ENCODE measurements at places on chromosomes 1 and 21. TPM values are rescaled to one million over a fixed set of nuclear protein-coding genes. Genes with fewer than 3 reads are reported as not detected.

Gene TBX19
- 0.29 TPM for total RNA-seq

Gene IGSF21
- total RNA-seq = not detected

Gene C21orf58
- 5.7 TPM for total RNA-seq

Gene TAL1
- total RNA-seq = not detected

Gene FAM3B
- total RNA-seq = not detected

Gene TNN
- not detected for total RNA-seq

Gene ZMYND12
- under 0.01 TPM for total RNA-seq
